ENCODE measurements at places on chromosomes 7 and 10.

DNA sequence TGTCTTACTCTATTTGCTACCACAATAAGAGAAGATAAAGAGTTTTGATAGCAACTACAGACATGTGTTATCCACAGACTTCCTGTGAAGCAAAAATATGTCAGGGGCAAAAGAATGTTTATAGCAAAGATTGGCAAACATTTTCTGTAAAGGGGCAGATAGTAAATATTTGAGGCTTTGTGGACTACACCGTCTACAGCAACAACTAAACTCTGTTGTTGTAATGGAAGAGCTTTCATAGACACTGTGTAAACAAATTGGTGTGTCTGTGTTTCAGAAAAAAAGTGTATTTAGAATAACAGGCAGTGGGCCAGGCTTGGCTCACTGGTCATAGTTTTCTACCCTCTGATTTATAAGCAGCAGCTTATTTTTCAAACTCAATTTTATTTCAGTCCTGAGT lies 521.4 kb downstream of the ANKRD7 start:
- DNase-seq: no peak

DNA sequence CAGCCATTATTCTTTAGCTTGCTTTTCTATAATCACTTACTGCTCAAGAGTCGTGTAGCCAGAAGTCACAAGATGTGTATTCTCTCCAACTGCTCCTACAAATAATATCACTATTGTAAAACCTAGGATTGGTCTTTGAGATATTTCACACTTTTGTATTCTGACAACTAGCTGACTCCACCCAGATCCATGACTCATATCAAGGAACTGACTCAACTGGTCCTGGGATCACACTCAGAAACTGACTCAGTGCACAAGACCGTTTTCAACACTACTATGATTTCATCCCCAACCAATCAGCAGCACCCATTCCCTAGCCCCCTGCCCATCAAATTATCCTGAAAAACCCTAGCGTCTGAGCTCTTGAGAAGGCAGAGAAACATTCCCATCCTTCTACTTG lies 56.5 kb upstream of the ORC5 start:
- no peak for DNase-seq

DNA sequence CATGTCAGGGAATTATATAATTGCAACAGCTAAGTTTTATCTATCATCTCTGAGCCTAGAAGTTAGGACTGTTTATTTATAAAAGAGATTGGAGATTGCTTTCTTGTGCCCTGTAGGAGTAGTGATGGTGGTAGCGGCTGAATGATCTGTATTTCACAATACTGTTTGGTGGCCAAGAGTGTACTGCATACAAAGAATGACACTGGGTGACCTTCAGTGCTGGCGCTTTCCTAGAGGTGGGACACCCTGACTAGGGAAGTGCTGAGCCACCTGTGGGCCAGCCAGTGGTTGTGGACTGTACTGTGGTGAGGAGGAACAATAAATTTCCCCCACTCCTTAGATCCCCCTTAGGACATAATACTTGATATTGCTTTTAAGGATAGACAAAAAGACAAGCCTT lies 53.0 kb downstream of the COPG2 start:
- no peak for DNase-seq

GRCh38 chr10:116696919-116697318 lies 45.4 kb downstream of the HSPA12A start:
- DNase-seq: no peak

DNA sequence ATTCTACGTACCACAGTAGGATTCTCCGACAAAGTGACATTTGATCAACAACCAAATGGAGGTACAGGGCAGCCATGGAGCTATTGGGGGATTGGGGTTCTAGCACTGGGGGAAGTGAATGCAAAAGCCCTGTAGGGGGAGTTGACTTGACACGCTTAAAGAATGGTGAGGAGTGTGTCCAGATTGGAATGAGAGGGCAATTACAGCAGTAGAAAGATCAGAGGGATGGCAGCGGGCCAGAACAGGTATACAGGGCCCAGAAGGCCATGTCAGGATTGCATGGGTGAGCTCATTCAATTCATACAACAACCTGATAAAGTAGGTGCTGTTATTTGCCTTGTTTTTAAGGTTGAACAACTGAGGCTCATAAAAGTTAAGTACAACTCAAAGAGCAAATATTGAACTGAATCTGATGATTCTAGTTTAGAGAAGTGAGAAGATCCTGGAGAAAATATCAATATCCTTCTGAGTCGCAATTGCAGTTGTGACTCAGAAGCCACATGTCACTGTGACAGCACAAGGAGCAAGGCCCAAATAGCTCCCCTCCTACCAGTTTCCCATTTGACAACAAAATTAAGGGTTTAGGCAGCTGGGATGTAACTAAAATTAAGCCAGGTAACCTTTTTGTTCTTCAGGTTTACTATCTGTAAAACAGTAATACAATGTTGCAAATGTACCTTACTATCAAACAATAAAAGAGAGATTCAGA lies 28.0 kb upstream of the CTTNBP2 start:
- no peak for DNase-seq

GRCh38 chr7:149544028-149544427 lies 46.4 kb upstream of the ZNF746 start:
- no peak for DNase-seq

GRCh38 chr10:5592070-5592469 lies 67.3 kb downstream of the CALML3 start:
- DNase-seq: peak; percentile 18

All from left hindlimb (tissue), 1 donor.